Stimulated activated CD8-positive, alpha-beta memory T cell treated with anti-CD3 and anti-CD28 coated beads, Interleukin-7, amount 100 ng/mL, for 48 hours (primary cell): ENCODE measurements at places on chromosomes 16 and 17.

- DNase-seq: no peak
Measured at GRCh38 chr17:28405632-28406472, at the start of gene SLC46A1. SLC46A1 (minus strand) TSS chr17:28406212; CDS start chr17:28406114, 98 bp downstream.

GRCh38 chr17:17824119-17824782 is 12.5 kb downstream of the SREBF1 start:
- no peak for DNase-seq

- DNase-seq: no peak
Measured at GRCh38 chr17:30005709-30006320, 64.4 kb downstream of the EFCAB5 start.

DNA sequence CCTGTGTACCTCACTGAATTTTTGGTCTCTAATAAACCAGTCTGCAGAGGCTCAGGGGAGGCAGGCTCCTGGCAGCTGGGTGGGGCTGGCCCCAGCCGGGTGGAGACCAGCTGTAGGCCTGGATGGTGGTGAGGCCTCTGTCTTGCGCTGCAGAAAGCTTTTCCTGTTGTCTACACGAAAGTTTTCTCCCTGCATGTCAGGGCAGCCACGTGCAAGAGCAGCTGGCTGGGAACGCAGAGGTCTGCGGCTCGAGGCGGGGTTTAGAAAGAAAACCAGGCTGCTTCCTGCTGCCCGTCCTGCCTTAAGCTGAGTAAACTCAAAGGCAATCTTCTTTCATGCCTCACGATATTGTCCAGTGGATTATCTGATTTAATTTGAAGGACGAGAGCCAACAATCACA is 2.4 kb downstream of the SERPINF1 start:
- peak; percentile 19 for DNase-seq

- DNase-seq: no peak
Measured at GRCh38 chr16:89374393-89374960, 115.9 kb downstream of the ANKRD11 start.

DNA sequence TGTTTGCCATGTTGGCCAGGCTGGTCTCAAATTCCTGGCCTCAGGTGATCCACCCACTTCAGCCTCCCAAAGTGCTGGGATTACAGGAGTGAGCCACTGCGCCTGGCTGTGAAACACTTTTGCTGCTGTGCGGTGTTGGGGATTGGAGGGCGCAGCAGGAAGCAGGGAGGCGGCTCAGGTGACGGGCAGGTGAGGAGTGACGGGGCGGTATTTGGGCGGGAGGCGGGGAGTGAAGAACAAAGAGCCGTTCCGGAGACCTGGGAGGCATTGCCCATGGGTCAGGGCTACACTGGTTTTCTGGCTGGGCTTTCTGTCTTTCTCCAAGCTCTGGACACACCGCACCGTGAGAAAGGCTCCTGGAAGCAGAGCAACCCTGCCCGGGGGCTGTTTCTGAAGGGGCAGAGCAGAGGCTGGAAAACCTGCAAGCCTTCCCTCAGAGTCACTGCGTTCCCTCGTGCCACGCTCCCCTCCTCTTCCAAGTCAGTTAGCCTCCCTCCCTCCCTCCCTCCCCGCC is 22.1 kb downstream of the CRISPLD2 start:
- no peak for DNase-seq

GRCh38 chr16:53209877-53210276 is 155.1 kb downstream of the CHD9 start:
- DNase-seq: no peak
